ENCODE measurements at places on chromosomes 3 and 15.

DNA sequence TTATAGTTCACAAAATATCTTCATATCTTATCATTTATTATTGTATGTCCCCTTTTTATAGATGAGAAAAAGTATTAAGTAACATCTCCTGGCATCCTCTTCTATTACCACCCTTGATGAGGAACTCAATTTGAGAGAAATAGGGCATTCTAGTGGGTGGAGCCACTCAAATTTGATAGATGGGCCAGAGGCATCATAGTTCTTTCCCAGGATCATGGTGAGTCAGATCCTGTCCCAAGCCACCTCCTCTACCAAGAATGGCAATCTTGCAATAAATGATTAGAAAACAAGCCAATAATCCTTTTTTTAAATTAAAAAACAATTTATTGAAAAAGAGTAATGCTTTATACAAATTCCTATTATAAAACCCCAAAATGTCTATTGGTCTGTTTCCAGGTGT, 16.8 kb downstream of the CLDN1 start:
- no peak for DNase-seq

DNA sequence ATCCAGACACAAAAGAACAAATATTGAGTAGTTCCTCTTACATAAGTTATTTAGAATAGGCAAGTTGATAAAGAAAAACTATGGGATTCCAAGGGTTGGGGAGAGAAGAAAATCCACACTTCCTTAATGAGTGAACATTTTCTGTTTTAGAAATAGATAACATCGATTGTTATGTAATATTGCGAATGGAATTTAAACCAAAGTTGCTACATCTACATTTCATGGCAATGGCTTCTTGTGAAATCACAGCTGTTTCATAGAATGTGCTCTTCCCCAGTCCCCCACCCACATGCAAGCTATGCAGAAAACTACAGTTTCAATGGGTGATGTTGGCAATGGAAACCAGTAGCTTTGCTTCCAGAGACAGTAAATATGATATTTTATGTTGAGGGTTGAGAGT, 1639.5 kb downstream of the SI start:
- DNase-seq = no peak

GRCh38 chr3:187498211-187498724, 130.1 kb downstream of the RTP4 start:
- no peak for DNase-seq

DNA sequence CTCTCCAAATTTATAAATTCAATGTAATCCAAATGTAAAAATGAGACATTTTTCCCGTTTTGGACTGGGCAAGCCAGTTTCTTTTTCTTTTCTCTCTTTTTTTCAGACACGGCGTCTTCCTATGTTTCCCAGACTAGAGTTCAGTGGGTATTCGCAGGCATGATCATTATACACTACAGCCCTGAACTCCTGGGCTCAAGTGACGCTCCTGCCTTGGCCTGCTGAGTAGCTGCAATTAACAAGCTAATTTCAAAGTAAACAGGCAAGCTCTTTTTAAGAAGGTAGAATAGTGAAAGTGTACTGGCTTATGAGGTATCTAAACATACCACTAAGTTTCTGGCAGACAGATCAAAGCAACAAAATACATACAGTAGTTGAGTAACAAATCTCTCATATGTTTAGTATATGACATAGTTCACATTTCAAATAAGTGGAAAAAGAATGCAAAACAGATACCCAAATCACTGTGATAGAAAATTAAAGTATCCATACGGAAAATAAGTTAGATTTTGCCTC, 13.5 kb downstream of the HIGD1A start:
- no peak for DNase-seq

DNA sequence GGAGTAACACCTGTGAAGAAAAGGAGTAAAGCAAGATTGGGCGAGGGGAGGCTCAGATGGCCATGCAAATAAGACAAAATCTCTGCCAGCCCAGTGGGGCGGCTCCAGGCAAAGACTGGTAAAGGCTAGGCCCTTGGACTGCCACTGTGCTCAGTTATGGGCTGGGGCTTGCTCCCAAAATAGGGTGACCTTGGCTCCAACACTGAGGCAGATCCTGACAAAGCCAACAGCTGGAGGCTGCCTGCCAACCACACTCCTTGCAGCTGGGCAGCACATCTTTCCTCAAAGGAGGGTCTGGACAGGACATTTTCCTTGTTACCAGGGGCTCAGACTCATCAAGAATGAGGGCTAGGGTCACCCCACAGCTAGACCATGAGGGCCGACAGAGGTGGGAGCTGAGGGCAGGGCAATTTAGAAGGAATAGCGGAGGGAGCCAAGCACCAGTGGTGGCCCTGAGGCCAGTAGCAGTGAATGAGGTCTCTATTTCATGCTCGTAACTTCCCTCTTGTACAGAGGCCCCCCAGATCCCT, 86.1 kb downstream of the CHRD start:
- no peak for DNase-seq

- DNase-seq = peak; percentile 64
Measured at GRCh38 chr3:72034986-72035385, 250.0 kb upstream of the PROK2 start.

GRCh38 chr3:72887343-72887704, 522 bp upstream of the GXYLT2 start:
- DNase-seq = no peak

GRCh38 chr3:186909078-186909853, 21.1 kb upstream of the ST6GAL1 start:
- peak; percentile 94 for DNase-seq

DNA sequence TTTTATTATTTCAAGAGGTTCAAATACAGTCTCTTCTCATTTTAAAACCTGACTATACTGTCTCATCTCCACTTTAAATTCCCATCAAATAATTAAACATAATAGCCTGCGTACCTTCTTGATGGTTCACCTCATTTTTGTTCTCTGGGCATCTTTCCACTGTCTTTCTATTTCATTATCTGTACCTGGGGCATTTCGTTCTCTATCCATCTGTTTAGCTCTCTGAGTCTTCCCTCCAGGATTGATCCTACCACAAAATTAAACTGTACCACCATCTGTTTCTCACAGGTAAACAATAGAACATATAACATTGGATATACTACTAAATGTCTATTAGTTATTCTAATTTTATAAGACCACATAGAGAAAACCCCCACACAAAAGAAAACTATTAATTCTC, 1331.4 kb downstream of the NSUN3 start:
- no peak for DNase-seq
